Activated naive CD4-positive, alpha-beta T cell (primary cell): ENCODE measurements at places on chromosomes 1 and 21.

DNA sequence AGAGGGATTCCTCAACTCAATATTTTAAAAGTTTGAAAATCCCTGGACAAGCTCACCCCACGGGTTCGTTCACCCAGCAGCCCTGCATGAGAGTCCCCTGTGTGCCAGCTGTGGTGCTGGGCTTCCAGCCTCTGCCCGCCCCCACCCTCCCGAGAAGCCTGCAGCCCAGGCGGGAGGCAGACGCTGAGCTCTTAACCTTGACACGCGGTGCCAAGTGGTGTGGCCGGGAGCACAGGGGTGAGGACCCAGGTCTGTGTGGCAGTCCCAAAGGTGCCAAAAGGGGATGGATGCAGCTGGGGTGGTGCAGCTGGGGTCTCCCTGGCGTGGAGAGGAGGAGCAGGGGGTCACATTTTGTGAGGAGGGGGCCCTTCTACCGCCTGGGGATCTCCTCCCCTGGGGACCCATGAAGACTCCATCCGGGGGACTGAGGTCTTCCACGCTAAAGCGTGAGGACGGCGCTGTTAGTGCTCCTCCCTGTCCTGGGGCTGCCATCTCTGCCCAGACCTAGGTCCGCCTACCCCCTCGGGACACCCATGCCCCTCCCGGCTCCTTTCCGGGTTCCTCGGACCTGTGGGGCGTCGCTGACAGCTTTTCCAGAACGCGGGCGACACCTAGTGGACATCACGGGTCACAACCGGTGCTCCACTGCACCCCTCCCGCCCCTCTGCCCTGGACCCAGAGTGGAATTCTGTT lies 12.9 kb downstream of the PLA2G2F start:
- peak; percentile 59 for DNase-seq

- no peak for DNase-seq
Observed at GRCh38 chr1:92194511-92194910, 23.2 kb upstream of the C1orf146 start.

GRCh38 chr1:222004784-222005183 lies 262.9 kb upstream of the DUSP10 start:
- DNase-seq = no peak

DNA sequence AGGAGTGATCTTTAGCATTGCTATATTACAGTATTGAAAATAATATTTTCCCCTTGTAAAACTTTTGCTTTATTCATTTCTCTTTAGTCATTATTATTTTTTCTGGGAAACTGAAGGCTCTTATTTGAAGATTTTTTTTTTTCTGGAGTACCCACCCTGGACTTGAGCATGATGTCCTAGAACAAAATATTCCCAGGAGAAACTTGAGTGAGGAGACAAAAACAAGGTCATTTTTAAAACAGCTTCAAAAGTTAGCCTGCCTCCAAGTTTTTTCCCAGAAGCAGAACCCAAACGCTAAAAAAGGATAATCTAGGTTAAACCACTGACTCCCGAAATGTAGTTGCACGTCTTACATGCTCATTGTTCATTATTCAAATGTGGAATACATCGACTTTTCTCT lies 160.2 kb upstream of the KCTD3 start:
- DNase-seq = no peak

GRCh38 chr1:51340380-51340779 lies 10.0 kb upstream of the TTC39A start:
- no peak for DNase-seq

DNA sequence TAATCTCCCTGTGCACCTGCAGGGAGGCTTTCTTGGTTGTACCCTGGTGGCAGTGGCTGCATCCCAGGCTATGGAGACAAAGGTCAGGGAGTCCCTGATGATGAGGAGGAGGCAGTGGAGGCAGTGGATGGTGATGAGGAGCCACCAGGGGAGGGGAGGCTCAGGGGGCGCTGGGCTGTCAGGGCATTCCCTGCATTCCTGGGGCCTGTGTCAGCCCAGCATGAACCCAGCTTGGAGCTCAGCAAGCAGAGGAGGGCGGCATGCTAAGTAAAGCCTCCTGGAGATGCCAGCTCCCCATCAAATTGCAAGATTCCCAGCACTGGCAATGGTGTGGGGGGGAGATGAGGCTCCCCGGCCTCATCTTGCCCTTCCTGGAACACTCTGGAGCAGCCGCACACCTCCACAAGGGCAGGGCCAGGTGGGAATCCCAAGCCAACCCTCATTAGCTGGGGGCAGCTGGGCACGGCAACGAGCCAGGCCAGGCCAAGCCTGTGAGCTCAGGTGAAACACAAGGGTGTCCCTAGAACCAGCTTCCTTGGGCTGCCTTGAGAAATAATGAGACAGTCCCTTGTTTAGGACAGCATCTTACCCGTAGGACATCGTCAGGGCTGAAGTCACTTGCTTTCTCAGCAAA lies 469.5 kb downstream of the MATN1 start:
- no peak for DNase-seq

DNA sequence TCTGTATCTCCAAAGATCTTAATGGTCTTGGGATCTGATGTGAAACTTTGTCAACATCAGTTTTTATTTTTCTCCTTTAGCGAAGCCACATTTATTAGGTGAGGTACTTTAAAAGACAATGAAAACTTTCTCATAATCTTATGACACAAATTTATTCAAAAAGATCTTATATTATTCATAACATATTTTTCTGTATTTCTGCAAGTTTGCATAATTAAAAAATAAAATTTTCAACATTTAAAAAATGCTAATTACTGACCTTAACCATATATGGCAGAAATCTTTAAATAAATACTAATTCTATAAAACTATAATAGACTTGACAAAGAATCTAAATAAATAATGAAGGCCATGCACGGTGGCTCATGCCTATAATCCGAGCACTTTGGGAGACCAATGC lies 72.5 kb downstream of the PRPF38A start:
- DNase-seq = no peak

- no peak for DNase-seq
Observed at GRCh38 chr1:22089134-22089571, 36.6 kb downstream of the CDC42 start.

DNA sequence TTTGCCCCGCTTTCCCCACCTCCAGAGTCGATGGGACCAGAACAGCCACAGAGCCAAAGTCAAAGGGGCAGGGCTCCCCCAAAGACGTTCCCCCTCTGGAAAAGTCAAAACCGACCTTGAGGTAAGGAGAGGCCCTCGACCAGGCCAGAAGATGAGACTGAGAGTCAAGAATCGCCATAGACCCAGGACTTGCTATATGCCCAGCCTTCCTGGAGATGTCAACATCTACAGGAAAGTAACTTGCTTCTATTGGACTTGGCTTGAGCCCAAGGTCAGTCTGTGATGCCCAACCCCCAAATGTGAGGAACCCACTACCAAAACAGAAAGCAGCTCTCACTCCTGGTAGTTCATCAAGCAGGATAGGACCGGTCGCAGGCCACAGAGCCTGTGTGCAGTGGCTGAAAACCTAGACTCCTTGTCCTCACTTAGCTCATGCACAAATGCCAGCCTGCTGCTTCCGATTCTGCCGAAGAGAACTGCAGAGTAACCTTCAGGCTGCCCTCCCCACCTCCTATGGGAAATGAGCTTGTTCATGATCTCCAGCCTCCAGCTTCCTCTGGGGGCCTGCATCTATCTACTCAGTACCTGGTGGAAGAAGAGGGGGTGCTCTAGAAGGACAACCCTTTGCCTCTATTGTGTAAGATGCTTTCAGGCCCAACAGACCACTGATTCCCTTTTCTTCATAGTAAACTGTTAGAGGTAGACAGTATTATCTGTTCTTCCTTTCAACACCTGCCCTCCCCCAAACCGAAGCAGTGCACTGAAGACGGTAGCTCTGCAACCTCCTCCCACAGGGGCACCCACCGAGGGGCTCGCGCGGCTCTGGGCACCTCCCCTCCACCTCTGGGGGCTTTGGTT lies 1.4 kb downstream of the ACOT7 start:
- DNase-seq = no peak

GRCh38 chr21:18245464-18245967 lies 883 bp downstream of the CHODL start:
- DNase-seq = no peak

- DNase-seq = no peak
Observed at GRCh38 chr1:54163051-54163450, 10.3 kb upstream of the CDCP2 start.

DNA sequence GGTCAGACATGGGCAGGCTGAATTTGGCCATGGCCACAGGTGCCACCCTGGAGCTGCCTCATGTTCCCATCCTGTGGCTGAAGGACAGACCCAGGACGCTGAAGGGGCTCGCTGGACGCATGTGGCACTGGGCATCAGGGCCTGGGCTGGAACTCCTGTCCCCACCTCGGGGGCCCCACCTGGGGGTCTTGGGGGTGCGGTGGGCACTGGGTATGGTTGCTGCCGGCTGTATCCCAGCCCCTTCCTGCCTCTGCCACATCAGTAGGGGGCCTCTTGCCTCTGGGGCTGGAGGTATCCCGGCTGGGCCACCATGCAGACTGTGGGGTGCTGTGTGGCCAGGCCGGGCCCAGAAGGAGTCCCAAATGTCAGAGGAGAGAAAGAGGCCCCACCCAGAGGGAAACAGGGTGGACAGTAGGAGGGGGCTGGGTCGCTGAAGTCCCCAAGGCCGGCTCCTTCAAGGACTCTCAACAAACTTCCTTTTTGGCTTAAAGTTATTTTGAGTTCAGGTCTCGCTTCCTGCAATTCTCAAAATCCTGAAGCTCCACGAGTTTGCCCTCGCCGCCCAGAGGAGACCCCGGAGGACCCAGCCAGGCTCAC lies 78.7 kb downstream of the SIK1 start:
- DNase-seq = no peak
